Lower lobe of right lung (tissue), 2 donors: ENCODE measurements at places on chromosomes 3 and 15. TPM values are rescaled to one million over a fixed set of nuclear protein-coding genes. Genes with fewer than 3 reads are reported as not detected.

RFTN1 gene
- total RNA-seq, result 58.2 TPM

SOX2 gene
- 4.0 TPM for total RNA-seq

GRCh38 chr15:34154725-34155204, 52.9 kb downstream of the PGBD4 start:
- no peaks in the 10 kb centered on the region for H3K4me1 ChIP-seq
- H3K27ac ChIP-seq, result no peak overlapping the region
- H3K36me3 ChIP-seq, result peaks cover 47% of the 10 kb centered on the region
- no peak overlapping the region for H3K4me3 ChIP-seq

DNA sequence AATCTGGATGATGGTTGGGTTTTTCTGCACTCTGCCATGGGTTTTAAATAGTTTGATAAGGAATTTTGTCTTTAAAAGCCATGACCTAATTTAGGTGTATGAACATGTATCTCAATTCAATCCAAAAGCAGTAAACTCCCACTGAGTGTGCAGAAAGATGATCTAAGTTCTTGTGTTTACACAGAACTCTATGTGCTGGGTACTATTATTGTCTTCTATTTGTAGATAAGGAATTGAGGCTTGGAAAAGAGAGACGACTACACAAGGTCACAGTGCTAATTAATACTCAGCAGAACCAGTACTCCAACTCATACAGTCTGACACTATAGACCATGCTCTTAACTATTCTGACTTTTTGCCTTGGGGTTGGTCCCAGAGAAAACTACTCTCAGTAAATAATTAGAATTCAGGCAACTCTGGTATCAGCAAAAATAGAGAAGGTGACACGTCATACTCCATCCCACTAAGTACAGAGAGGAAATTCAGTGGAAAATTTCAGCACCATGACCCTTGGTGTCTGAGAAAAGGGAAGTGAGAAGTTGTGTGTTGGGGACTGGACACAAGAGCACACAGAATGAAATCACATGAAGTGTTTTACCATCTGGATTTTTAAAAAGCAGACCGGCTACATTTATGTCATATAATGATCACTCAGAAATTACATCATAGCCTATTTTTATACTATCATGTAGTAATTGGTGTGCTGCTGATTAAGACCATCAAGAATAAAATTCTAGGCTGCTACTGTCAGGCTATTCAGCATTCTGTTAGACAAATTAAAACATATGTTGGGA, 18.3 kb upstream of the MYH15 start:
- H3K36me3 ChIP-seq, result no peaks in the 10 kb centered on the region
- H3K4me3 ChIP-seq, result no peak overlapping the region

DNA sequence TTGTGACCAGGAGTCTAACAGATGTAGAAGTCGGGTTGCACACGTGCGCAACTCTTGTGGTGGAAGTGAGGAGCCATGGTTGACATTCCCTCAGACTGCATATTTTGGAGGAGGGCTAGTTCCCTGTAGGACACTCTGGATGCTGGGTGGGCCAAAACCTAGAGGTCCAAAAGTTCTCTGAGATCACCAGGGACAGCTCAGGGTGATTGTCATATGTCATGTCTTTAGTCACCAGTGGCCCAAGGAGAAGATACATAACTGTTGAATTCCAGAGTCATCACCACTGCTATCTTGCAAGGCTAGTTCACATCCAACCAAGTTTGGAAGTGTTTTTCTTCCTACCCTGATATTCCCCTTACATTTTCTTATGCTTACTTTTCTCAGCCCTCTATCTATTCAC, 95.2 kb upstream of the C3orf80 start:
- no peaks in the 10 kb centered on the region for H3K27me3 ChIP-seq
- peak overlapping the region; percentile 8 for H3K27ac ChIP-seq
- H3K36me3 ChIP-seq, result no peaks in the 10 kb centered on the region
- H3K4me1 ChIP-seq, result peaks cover 31% of the 10 kb centered on the region

GRCh38 chr15:41922353-41922752, 28.5 kb upstream of the SPTBN5 start:
- H3K36me3 ChIP-seq, result peaks cover 30% of the 10 kb centered on the region
- H3K4me1 ChIP-seq, result peaks cover 85% of the 10 kb centered on the region
- no peak overlapping the region for H3K4me3 ChIP-seq
- H3K27ac ChIP-seq, result no peak overlapping the region
- no peaks in the 10 kb centered on the region for H3K27me3 ChIP-seq
